ENCODE measurements at places on chromosomes 4 and X.

DNA sequence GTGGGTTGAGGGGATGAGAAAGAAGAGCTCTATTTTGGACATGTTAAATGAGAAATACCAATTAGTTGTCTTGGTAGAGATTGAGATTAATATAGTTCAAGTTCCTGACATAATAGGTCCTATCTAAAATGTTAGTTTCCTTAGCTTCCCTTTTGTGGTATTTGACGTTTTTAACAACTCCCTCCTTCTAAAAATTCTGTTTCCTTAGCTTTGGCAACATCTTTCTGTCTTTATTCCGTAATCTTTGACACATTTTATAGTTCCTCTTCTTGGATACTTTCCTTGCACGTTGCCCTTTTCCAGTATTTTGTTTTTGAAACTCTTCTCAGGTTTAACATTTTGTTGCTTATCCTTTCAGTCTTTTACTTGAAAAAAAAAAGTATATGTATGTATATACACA lies 36.9 kb downstream of the LAMTOR3 start:
- DNase-seq: no peak

- DNase-seq: no peak
These were observed 421.6 kb downstream of the PCDH7 start for GRCh38 chr4:31141832-31142142.

DNA sequence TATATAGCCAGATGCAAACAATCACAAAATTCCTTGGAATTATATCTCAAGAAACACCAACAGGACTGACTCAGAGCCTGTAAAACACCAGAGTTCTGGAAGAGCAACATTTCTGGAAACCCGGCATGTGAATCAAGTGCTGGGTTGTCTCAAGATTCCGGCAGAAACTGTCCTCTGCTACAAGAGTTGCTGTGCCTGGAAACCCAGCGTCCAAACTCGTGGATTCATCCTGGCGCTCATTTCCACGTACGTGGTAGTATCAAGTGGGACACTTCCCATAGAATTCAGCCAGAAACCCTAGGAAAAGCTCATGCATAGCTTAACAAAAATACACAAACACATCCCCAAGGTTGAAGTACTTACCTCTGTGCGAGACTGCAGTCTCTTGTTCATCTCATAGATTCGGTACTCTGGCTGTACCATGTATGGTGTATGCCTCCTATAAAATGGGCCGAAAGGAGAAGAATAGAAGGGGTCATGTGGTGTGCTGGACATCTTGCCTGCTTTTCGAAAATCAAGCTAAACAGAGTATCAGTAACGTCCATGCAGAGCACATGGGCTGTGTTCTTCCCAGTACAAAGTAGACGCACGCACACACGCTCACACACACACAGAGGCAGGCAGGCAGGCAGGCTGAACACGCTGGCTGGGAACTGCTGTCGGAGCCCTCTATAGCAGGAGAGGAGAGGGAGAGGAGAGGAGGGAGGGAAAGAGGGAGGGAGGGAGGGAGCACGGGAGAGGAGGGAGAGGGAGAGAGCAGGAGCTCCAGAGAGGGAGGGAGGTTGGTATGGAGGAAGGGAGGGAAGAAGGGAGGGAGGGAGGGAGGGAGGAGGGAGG lies at the start of gene LDB2:
Gene LDB2 (minus strand): TSS at position 655 of the 837 bp plus-strand sequence.
- DNase-seq: peak; percentile 52

DNA sequence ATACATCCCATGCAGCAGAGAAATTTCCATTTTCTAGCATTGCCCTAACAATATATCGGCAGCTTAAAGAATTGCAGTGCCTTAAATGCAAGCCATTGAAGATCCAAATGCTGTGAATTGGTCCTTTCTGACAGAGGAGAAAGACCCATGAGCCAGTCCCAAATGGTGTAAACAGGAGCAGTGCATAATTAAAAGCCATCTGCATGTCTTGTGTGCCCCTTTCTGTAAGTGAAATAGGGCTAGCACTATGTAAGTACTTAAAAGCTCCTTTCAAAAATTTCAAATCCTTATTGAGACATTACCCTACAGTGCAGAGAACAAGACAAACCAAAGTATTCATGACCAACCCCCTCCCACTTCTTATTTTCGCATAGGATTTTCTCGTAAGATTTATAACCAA lies 108.7 kb upstream of the LCORL start:
- no peak for DNase-seq

DNA sequence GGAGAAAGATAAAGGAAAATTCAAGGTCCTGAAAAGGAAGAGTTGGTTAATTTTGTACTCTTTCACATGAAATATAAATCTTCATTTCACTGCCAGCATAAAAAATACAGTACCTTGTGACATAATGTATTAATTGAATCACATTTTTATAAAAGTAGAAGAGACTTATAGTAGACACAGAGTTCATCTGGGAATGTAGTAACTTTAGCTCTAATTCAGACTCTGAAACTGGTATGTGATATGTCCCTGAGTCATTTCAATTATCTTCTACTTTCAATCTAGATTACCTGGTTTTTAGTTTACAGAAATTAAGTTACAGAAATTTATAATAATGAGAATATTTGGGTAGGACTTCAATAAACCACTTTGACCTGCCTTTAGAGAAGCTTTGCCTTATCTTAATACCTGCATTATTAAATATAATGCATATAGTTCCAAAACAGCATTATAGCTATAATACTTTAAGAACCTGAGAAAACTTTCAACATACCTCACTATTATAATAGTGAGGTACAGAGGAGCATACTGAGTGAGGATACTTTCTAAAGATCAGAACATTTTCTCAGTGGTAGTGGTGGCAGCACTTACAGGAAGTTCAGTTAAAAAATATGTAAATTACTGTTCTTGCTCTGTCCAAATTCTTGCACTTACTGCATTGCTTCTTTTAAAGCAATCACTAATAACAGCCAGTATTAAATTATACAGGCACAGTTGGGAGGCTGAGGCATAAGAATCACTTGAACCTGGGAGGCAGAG lies 11.2 kb downstream of the NEK1 start:
- DNase-seq: no peak
